Esophagus squamous epithelium (tissue), 5 donors: ENCODE measurements at places on chromosomes 2 and 18.

GRCh38 chr2:8684540-8684877 is 2.7 kb downstream of the ID2 start:
- no peak for DNase-seq

DNA sequence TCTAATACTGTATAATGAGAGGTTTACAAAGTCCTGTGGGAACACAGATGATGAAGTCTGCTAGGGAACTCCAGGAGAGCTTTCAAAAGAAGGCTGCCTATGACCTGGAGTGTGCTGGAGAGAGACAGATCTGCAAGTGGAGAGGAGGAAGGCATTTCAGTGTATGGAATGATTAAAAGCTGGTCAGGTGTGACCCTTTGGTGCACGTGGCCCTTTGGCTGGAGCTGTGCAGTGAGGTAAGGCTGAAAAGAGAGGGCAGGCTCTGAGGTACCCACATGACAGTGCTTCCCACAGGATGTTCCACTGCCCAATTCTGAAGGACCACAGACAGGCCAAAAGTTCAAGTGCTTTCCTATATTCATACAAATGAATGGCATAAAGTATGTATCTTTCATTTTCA is 157.1 kb downstream of the DYM start:
- no peak for DNase-seq

- no peak for DNase-seq
Measured at GRCh38 chr2:197969391-197969893, 165.0 kb downstream of the PLCL1 start.

- no peak for DNase-seq
Measured at GRCh38 chr18:35178260-35178659, 62.6 kb upstream of the ZNF397 start.

DNA sequence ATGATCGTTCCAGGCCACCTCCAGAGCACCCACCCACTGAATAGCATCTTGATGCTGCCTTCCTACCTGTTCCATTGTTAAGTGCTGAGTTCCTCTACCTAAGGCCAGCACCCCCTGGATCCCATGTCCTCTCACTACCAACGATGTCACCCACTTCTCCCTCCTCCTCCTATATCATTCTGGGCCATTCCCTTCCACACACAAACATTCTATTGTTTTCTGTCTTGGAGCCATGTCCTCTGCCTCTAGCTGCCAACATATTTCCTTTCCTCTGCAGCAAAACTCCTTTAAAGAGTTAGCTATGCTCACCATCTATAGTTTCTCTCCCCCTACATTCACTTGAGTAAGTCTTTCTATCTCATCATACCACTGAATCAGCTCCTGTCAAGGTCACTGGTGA is 64.0 kb upstream of the ACKR3 start:
- no peak for DNase-seq

GRCh38 chr2:234863043-234863934 is 88.5 kb upstream of the SH3BP4 start:
- DNase-seq, result no peak

DNA sequence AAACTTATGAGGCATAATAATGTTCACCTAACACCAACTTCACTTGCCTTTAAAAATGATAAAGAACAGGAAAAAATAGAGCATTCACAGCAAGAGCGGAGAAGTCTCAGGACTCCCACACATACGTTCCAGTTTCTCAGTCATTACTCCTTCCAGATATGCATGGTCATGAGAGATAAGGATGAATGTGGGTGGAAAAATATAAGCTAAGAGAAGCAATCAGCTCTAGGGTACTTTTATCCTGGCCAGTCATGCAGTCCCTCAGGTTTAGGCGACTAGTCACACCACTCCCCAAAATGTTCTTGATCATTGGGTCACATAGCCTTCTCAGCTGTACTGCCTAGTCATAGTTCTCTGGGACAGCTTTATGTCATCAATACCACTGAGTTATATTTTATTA is 29.2 kb upstream of the CCDC178 start:
- no peak for DNase-seq

- no peak for DNase-seq
Measured at GRCh38 chr2:62738981-62739936, 33.7 kb downstream of the EHBP1 start.

- DNase-seq, result no peak
Measured at GRCh38 chr2:25233916-25234605, 65.7 kb upstream of the POMC start.

DNA sequence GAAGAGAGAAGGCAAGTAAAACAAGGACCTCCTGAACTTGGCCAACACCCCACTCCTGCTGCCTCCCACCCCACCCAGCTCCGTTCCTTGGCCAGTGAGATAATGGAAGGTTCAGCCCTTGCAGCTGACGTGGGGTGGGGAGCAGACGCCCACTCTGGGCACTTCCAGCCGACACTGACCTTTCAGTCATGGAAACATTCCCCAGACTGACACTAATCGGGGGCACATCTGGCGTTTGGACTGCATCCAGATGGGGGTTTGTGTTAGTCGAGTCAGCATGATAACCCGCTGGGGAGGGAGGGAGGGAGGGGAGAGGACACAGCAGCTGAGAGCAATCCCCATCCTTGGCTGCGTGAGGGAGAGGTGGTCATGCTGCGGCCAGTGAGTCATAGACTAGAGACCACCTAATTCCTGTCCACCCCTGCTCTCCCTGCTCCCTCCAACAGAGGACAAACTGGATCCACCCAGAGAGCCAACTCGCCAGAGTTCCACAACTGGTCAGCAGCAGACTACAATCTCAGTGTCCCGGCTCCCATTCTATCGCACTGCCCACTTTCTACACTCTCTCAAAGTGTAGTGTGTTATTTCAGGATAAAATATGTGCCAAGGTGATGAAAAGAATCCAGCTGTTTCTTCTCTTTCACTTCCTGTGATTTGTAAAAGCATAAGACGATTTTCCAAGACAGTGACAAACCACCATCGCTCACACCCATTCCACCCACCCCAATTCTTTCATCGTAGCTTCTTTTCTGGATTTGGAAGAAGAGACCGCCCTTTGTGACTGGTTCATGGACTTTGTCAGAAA is 115.4 kb upstream of the PKDCC start:
- peak; percentile 3 for DNase-seq

DNA sequence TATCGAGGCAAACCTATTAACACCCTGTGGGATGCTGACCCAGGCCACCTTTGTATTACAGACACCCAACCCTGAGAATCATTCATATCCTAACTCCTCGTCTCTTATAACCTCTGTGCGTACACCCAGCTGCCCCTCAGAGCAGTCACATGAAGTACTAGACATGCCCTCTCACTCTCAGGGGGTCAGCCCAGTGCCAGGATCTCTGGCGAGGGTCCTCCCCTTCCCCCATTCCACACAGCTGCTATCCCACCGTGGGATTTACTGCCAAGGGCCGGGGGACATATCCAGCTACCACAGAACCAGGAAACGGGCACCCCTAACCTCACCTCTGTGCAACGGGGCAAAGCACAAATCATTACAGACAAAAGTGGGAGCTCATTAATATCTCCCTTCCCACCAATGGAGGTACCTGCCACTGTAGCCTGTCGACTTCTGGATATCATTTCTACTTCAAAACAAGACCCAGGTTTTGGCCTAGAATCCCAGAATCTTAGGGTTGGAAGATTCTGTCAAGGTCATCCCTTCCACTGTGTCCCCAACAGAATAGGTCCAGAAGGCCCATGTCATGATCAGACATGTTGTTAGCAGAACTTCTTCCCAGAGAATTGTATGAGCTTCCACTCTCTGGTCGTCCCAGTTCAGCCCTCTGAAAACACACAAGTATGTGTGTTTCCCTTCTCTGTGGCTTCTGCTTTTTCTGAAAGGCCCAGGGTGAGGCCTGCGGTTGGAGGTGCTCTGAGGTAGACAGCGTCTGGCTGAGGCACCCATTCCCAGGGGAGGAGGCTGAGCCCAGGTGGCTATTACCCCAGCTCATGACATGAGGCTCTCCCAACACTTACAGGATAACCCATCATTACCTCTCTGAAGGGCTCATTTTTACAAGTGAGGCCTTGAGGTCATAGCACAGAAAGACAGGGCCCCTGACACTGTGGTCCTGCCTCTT is 1.7 kb downstream of the TMBIM1 start:
- DNase-seq, result no peak

DNA sequence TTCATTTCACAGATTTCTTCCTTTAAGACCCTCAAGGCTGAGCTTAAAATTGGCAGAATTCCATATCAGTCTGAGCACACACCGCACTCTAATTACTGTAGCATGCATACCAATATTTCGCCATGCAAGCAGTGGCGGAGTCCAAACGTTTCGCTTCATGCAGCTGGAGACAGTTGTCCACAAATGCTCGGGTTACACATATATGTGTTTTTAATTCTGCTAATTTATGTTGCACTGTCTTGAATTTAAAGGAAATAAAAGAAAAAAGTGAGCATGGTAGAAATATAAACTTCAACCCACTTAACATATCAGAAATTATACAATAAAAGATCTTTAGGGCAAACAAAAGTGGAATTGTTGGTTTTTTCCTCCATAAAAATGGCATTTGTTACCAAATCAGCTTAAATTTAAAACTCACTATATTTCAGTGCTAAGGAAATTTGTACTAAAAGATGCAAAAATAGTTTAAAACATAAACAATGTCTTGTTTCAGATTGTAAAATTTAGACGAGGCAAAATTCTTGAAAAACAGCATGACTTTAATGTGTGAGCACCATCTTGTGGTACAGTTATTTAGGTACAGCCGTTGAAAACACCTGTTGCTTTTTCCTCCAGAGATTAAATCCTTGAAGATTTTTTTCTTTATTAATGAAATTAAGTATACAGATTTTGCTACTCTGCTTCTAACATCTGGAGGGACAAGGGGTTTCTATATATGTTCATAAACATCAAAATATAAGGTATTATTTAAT is 24.1 kb upstream of the KANSL1L start:
- no peak for DNase-seq

- no peak for DNase-seq
Measured at GRCh38 chr2:223611061-223611460, 8.9 kb upstream of the SCG2 start.

GRCh38 chr18:12098374-12098773 is 4.7 kb downstream of the ANKRD62 start:
- no peak for DNase-seq

GRCh38 chr18:75351409-75351808 is 76.1 kb downstream of the SMIM21 start:
- no peak for DNase-seq

- no peak for DNase-seq
Measured at GRCh38 chr2:210517264-210517663, 39.1 kb upstream of the CPS1 start.

DNA sequence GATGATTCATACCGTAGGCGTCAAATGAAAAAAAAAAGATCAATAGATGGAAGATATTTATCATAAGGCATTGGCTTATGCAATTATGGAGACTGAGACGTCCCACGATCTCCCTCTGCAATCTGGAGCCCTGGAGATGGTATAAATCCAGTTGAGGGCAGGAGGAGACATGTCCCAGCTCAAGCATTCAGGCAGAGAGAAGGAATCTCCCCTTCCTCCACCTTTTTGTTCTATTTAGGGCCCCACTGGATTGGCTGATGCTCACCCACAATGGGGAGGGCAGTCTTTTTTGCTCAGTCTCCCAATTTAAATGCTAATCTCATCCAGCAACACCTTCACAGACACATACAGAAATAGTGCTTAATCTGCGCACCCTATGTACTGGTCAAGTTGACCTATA is 18.0 kb upstream of the OLA1 start:
- no peak for DNase-seq

DNA sequence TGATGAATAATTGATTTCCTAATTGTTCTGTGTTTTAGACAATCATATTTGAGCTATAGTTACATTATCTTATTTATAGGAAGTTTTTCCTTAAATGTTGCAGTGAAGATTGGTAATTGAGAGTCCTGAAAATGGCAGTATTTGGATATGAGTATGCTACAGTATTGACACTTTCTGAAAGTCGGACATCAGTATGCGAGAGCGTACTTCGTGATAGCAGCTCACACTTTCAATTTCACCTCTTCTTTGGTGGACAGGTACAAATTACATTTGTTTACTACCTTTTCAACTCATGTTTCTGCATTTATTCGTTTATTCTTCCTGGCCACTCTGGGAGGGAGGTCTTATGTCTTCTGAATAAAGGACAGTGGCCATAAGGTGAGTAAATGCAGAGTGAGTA is 38.7 kb downstream of the EML4 start:
- no peak for DNase-seq

DNA sequence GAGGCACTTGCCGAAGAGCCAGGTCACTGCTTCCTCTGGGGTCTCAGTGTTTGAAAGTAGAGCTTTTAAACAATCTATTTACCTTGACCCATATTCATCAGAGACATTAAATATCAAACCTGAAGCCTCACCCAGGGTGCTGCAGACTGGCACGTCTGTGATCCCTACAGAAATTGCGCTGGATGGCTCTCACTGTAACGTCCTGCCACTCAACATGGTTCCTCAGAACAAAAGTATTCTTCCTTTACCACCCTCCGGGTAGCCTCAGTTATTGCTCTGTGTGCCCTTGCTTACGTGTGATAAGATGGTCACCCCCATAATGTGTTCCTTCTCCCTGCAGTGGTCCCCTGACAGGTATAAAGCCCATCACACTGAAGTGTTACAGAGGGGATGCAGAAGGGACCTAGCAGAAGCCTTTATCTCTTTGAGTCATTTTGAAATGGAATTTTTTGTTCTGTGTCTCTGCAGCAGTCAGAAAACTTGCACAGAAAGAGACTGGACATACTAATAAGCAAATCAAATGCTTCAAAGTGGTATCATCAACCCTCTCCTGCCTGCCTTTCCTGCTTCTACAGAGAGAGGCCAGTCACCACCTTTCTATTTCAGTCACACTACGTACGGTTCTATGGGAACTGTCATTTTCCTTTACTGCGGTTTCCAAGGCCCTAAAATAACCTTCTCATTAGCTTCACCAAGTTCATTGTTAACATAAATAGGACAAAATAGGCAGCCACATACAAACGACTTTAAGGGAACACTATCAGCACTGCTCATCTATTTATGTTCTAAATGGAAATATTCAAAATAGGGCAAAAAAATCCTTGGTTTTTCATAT is 86.8 kb downstream of the METTL8 start:
- no peak for DNase-seq

DNA sequence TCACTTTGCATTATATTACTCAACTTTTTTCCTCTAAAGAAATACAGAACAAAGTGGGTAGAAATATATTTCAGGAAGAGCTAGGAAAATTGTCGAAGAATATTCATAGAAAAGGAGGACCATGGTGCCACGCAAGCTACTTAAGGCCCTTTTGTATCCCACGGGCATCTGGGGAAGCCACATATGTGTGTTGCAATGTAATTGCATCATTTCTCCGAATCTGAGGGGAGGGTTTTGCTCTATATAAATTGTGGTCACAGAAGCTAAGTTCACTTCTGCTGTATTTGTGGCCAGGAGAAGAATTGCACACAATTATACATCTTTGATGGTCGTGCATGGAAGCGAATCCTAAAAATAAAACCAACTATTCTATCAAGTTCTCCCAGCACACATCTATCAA is 360.3 kb downstream of the IRS1 start:
- no peak for DNase-seq

GRCh38 chr2:226661789-226662545 is 137.7 kb downstream of the IRS1 start:
- no peak for DNase-seq

- DNase-seq, result no peak
Measured at GRCh38 chr2:151269798-151270568, 8.3 kb upstream of the RBM43 start.
